ENCODE measurements at places on chromosomes 3 and 15.

- no peak for DNase-seq
Observed at GRCh38 chr3:124026516-124026915, 34.6 kb upstream of the ROPN1 start.

DNA sequence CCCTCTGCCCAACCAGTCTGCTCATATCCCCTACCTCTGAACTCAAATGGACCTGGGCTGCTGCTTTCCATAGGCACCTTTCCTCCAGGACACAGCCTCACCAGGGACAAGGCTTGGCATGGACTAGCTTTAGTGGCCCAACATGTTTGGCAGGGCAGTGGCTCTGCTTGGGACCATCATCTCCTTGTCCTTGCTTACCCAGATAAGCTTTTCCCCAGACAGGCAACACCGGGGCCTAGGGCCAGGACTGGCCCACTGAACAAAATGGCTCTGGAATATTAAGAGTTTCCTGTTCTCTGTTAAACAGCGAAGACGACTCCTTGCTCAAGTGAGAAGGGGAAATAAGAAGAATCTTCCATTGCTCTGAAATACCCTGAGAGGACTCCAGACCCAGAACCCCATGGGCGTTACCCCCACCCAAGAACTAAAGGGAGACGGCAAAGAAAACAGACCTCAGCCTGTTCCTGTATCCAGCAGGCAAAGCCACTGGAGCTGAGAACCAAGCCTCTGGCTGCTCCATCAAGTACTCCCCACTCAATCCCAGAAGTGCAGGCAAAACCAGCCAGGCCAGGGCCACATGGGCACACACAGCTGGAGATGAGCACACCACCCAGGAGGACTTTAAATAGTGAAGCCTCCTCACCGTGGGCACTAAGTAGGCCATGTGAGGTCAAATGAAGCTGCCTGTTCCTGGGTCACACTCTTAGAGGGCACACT is 45.5 kb downstream of the CTNNB1 start:
- DNase-seq: no peak

- DNase-seq: peak; percentile 27
Observed at GRCh38 chr3:98657457-98657856, 64.0 kb upstream of the CPOX start.

- DNase-seq: no peak
Observed at GRCh38 chr15:91857224-91857585, 3.7 kb downstream of the SLCO3A1 start.

GRCh38 chr15:22936577-22937472 is 43.3 kb downstream of the CYFIP1 start:
- no peak for DNase-seq

- no peak for DNase-seq
Observed at GRCh38 chr15:72472992-72473610, 1.0 kb upstream of the ARIH1 start.

GRCh38 chr3:25480811-25481210 is 52.7 kb downstream of the RARB start:
- no peak for DNase-seq

GRCh38 chr3:4834403-4834866 is 144.8 kb upstream of the BHLHE40 start:
- DNase-seq: peak; percentile 67

DNA sequence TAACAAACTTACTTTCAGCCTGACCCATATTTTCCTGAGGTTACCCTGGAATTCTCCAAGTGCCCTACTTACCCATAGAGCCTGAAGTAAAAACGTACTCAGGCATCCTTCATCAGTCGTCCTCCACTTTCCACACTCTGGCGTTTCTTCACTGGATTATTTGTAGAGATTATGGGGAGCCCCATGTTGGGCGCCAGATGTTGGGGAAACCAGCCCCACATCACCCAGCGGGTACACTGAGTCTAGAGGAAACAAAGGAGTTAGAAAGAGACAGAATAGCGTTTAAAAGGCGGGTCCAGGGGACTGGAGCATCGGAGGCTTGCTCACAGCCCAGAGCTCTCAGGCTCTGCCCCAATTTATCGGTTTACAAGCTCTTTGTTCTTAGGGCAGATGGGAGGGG is 9.7 kb upstream of the SLC28A2 start:
- DNase-seq: no peak

DNA sequence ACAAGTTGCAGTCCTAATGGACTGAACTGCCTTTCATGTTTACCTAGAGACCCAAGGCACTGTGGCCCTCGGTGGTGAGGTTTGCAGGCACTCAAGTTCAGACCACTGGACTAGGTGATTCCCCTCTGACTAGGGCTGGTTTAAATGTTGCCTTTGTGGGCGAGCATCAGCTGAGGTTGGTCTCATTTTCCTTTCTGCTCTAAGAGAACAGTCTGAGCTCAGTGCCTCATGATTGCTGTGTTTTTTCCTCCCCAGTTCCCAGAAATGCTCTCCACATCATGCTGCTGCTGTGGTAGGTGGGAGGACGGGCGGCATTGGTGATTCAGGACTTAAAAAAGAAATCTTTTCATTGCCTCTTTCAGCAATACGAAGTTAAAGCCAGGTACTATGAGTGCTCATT is 237.2 kb downstream of the MBNL1 start:
- DNase-seq: peak; percentile 10

DNA sequence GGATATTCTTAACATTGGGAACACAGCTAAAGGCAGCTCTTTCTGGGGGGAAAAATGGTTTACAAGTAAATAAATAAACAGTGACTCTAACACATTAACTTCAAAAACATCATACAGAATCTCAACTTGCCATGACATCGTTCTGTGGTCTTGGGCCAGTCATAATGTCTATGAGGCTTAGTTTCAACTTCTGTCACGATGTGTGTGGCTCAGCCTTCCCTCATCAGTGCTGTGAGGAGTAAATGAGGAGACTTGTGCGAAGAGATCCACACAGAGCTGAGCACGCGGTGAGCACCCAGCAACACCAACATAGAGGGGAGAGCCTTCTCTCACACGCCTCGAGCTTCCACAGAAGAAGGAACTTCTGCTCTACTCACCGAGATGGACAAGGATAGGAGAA is 49.0 kb downstream of the DZIP1L start:
- DNase-seq: no peak
